Fibroblast of lung (primary cell): ENCODE measurements at places on chromosomes 4 and X. TPM values are rescaled to one million over a fixed set of nuclear protein-coding genes. Genes with fewer than 3 reads are reported as not detected.

NXF2B gene
- not detected in 2 replicates for total RNA-seq

MGARP gene
- 12.3 and 15.2 TPM in 2 replicates for total RNA-seq

TMPRSS11B gene
- total RNA-seq: not detected in 2 replicates

GPRASP3 gene
- 5.9 and 9.7 TPM in 2 replicates for total RNA-seq

CNKSR2 gene
- 0.33 and 1.5 TPM in 2 replicates for total RNA-seq

ADRA2C gene
- total RNA-seq: 0.26 and 0.33 TPM in 2 replicates

GRCh38 chr4:81531410-81531809 lies 59.7 kb upstream of the RASGEF1B start:
- no peak for DNase-seq

GRCh38 chr4:159281771-159282170 lies 178.9 kb downstream of the RAPGEF2 start:
- DNase-seq: peak; percentile 38

GRCh38 chr4:1793496-1793840 lies 375 bp downstream of the FGFR3 start:
- no peak for DNase-seq

DNA sequence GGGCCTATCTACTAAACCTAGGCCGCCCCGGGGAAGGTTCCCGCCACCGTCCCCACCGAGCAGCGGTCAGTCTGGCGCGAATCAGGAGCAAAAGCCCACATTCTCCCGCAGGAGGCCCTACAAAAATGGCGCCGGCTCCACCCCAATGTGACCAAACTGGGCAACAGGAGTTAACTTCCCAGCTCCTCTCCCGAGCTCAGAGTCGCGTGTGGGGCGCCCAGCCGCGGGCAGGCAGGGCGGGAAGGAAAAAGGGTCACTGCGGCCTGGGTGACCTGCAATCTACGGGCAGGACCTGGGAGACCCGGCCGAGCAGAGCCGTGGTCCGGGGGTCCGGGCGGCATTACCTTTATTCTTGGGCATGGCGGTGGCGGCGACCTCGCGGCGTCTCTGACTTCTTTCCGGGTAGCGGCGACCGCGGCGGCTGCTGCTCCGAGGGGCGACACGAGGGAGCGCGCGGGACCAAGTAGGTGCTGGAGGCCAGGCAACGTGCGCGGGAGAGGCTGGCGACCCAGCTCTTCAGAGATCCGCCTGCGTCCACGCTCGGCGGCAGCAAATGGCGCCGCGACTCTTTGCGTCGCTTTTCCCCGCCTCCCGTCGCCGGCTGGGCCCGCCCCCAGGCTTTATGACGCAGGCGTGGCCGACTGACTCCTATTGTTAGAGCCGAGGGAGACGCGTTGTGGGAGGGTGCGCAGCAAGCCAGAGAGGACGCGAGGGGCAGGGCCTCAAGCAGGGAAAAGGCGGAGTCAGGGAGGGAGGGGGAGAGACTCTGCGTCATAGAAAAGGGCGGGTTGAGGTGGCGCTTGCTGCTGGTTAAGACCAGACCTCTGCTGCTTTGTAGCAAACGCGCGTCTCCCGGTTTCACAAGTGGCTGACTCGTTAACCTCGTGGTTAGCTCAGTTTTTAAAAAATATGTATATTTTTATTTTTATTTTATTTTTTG lies at the start of gene EIF1AX:
EIF1AX (minus strand) TSS at position 558 of the 940 bp plus-strand sequence; CDS start at position 360, 198 bp downstream.
- peak; percentile 97 for DNase-seq

GRCh38 chrX:72110051-72110875 lies 21.5 kb downstream of the RTL5 start:
- DNase-seq: no peak

DNA sequence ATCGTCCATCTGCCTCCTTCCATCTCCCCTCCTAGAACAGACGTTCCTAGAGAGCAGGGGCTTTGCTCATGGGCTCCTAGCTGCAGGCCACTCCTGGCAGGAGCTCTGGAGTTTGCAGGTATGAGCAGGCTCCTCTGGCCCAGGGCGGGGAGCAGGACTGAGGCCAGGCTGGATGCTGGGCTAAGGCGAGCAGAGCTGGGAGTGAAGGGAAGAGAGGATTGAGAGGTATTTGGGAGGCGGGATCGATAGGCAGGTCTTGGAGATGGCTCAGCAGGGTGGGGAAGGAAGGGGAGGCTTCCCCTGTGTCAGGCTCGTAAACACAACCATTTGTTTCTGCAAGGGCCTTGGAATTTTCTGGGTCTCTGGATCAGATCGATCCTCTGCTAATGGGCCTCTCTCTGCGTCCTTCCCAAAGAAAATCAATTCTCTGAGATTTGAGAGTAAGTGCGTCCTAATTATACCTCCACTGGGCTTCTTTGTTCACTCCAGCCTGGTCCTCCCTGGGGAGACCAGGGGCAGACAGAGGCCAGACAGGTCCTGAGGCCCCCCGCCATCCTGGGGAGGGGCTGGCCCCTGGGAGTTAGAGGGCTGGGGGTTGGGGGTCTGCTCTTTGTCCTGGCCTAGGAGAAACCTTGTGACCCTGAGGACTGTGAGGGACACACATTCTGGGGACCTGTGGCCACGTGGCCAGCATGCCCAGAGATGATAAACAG lies 94.8 kb upstream of the PSAPL1 start:
- DNase-seq: no peak

DNA sequence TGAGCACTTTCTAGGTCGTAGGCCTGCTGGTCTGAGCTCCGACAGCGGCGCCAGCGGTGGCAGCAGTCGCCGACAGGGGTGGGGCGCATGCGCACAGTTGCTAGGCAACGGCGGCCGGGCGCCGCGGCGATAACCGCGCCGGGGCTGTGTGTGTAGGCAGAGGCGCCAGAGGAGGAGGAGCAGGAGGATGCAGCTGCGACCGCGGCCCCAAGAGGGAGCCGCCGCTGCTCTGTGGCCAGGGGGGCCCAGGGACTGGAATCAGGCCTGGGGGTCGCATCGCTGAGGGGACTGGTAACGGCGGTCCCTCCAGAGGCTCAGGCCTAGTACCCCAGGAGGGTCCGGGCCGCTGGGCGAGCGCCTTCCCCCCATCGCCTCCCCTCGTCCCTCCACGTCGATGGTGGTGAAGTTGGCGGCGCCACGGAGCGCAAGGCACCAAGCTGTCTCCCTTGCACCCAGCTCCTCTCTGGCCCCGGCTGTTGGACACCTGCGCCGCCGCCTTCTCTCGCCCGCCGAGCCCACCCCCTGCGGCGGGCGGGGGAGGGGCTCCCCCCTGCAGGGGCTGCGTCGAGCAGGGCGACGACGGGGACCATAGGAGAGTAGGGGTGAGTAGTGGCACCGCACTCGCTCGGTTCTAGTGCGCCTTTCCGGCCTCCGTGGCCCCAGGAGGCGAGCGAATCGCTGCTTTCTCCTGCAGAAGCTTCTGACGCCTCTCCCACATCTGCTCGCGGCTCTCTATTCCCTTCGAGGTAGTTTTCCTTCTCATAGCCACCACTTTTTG lies 58.6 kb upstream of the ZC4H2 start:
- DNase-seq: peak; percentile 38

- peak; percentile 77 for DNase-seq
Observed at GRCh38 chr4:168335621-168336020, 17.1 kb upstream of the DDX60 start.

- DNase-seq: peak; percentile 62
Observed at GRCh38 chrX:45063319-45064095, 137.2 kb downstream of the DIPK2B start.

GRCh38 chrX:120839491-120839890 lies 36.2 kb downstream of the CT47B1 start:
- DNase-seq: peak; percentile 60

GRCh38 chr4:169566021-169566818 lies 46.2 kb downstream of the NEK1 start:
- DNase-seq: peak; percentile 54

- no peak for DNase-seq
Observed at GRCh38 chrX:20325786-20326388, 59.2 kb upstream of the RPS6KA3 start.

GRCh38 chr4:106875340-106875739 lies 160.8 kb downstream of the DKK2 start:
- DNase-seq: no peak

GRCh38 chr4:138643827-138644226 lies 371.8 kb upstream of the NOCT start:
- DNase-seq: peak; percentile 25

DNA sequence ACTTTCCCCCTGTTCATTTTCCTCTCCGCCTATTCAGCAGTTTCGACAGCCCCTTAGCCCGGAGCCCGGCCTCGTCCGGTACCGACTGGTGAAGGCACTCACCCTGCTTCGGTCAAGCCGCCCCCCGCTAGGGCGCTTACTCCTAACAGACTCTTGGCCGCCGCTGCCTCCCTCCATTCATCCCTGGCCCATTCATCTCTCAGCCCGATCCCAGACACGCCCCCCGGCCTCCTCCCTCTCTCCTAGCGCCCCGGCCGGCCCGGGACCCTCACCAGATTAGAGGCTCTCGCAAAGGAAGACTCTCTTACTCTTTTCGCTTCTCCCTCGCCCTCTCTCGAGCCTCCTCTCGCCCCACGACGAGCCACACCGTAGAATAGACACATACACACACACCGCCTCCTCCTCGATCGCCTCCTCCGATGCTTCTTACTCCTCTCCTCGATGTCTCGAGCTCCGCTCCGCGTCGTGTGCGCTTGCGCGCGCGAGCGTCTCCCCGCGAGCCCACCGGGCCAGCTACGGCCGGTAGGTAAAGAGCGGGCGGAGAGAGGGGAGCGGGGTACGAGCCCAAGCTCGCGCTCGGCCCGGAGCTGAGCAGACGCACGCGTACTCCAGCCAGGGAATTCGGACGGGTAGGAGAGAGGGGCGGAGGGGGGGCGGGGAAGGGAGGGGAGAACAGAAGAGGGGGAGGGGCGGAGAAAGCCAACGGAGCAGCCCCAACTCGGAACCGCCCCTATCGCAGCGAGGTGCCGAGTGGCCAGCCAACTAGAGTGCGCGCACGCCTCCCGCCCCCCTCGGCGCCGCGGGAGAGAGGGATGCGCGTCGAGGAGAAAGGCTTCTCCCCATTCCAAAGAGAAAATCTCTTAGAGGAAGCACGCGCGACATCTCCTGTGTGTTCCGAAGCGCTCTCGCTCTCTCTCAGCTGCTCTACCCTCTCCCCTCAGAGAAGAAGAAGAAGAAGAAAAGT lies at the start of gene WNK3:
WNK3 (minus strand) TSS at position 633 of the 964 bp plus-strand sequence.
- DNase-seq: peak; percentile 78

GRCh38 chr4:69787879-69788278 lies 27.5 kb upstream of the SULT1B1 start:
- DNase-seq: no peak

DNA sequence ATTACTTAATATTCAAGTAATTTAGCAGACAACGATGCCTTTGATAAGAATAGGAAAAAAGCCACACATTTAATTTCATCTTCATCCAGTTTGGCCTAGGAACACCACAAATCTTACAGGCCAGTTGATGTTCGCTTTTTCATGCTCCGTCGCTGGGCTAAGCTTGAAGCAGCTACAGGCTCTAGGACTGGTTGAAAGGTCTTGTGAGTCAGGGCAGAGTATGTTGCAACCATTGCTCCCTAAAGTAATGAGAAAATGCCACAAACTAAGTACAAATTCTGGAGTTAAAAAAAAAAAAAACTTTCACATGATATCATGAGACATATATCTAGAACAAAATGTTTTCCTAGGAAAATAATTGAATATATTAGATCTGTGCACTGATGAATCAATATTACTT lies 123.8 kb downstream of the RPS6KA6 start:
- peak; percentile 2 for DNase-seq

- no peak for DNase-seq
Observed at GRCh38 chr4:176287546-176287945, 18.5 kb upstream of the ASB5 start.

DNA sequence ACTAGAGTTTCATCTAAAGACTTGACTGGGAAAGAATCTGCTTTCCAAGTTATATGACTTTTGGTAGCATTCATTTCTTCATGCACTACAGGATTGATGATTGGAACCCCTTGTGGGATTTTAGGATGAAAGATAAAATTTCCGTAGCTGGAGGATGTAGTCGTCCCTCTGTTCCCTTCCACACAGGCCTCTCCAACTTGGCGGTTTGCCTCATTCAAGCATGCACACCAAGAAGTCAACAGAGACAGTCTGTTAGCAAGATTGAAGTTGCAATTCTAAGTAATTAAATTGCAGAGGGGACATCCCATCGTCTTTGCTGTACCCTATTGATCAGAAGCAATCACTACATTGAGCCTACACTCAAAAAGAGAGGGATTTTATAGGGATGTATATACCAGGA lies 777.4 kb upstream of the HS3ST1 start:
- no peak for DNase-seq

DNA sequence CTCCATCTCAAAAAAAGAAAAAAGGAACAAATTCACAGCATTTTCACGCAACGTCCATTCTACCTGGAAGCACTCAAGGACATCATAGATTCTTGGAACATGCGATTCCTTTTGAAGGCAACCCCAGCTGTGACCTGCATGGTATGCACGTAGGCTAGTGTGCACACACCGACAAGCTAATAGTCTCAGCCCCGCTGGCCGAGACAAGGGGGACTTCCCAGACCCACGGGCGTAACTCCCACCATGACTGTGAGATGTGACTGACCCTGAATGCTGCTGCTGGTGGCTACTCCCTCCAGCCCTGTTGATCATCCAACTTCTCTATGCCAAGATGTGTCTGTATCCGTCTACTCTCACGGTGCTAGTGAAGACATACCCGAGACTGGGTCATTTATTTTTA lies 78.3 kb downstream of the CRLF2 start:
- no peak for DNase-seq

DNA sequence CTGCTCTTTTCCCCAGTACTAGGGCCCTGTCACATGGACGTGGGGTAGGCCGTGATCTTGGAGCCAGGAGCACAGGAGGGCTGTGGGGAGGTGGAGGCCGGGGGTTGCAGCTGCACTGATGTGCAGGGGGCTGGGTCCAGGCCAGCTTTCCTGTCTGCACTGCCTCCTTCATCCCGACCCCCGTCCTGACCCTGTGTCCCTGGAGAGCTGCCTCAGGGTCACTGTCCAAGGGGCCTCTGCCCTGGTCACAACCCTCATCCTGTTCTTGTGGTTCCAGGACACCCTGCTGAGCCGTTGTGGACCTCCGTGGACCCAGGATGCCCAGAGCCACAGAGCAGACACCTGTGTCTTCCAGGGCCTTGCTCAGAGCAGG lies 91.7 kb upstream of the ADRA2C start:
- no peak for DNase-seq

DNA sequence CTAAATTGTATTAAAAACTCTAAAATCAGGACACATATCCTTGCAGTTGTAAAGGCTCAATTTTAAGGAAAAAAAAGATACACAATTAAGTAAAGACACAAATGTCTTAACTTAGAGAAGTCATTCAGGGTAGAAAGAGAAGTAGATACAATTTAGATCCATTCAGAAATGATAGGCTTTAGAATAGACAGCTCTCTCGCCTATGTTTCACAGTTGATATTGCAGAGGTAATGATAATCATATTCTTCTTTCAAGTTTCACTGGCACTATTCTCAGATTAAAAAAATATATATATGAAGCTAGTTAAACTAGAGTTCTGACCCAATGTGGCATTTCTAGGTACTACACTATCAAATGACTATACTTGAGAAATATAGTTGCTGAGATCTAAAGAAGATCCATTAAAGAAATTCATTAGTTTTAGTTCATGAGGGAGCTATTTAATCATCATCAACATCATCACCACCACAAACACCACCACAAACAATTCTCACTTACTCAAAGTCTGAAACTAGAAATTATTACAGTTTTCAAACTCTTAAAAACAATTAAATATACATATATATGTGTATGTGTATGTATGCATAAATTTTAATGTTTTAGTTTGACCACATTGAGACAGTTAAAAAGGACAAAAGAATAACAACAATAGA lies 93.1 kb downstream of the ANTXR2 start:
- DNase-seq: no peak
